Activated CD4-positive, alpha-beta T cell treated with anti-CD3 and anti-CD28 coated beads for 48 hours (primary cell): ENCODE measurements at places on chromosomes 2 and 18.

GRCh38 chr2:43484323-43484930, 111.4 kb downstream of the THADA start:
- DNase-seq: no peak

DNA sequence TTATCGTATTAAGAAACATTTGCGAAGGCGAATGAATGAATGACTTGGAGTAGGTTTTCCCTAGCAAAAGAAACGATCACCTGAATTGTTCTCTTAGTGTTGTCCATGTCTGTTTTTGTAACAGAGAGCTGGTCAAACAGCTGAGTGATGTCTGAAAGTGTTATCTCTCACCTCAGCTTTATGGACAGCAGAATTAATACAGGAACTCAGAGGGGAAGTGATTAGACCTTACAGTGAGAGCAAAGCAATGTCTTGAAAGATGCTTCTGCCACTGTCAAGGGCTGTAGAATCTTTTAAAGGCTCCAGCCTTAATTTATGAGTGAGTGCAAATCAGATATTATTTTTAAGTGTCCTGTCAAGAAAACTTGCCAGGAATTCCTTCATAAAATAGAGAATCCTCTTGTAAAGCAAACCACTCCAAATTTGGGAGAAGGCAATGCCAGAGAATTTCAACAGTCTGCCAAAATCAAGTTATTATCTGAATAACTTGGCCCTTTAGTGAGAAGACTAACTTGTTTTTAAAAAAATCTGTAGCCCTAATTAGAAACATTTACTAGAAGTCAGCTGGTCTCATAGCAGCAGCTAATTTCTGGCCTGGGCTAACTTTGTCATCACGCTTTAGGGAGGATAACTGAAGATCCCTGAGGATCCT, 60.7 kb downstream of the CDC42EP3 start:
- DNase-seq: no peak

DNA sequence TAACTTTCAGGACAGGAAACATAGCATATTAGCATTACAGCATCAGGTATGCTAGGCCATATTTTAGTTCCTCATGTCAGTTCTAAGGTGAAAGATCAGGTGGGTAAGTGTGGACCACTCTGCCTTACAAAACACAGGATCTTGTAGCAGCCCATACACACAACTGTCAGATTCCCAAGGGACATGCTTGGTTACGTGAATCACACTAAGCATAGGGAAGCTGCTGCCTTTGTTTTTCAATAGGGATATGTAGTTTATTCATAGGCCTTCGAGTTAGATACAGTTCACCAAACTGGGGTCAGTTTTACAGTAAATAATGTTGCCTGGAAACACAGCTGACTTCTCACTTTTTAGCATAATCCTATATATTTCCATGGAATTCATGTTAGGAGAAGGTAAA, 116.1 kb upstream of the OTX1 start:
- no peak for DNase-seq

- no peak for DNase-seq
Measured at GRCh38 chr18:261398-262073, 6.3 kb downstream of the THOC1 start.

DNA sequence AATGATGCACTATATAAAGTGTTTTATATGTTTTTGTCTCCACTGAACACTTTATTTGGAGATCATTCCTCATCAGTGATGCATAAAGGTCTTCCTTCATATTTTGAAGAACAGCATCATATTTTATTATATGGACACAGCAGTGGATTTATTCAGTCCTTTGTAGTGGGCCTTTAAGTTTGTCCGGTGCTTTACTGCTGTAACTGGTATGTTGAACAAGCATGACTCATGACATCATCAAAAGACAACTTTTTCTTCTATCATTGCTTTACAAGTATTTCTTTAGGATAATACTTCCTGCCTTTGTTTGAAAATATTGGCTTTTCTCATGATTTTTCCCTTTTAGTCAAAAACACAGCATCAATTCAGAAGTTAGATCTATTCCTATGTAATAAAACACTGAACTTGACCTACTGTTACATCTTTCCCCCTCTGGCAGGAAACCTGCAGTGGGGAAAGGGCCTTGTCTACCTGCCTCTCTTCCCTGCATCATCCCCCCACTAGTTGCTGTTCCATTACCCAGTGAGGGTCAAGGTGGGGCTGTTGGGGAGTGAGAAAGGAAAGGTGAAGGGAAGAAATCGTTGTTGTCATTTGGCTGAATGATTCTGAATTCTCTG, 241.2 kb downstream of the CYP26B1 start:
- DNase-seq: no peak

DNA sequence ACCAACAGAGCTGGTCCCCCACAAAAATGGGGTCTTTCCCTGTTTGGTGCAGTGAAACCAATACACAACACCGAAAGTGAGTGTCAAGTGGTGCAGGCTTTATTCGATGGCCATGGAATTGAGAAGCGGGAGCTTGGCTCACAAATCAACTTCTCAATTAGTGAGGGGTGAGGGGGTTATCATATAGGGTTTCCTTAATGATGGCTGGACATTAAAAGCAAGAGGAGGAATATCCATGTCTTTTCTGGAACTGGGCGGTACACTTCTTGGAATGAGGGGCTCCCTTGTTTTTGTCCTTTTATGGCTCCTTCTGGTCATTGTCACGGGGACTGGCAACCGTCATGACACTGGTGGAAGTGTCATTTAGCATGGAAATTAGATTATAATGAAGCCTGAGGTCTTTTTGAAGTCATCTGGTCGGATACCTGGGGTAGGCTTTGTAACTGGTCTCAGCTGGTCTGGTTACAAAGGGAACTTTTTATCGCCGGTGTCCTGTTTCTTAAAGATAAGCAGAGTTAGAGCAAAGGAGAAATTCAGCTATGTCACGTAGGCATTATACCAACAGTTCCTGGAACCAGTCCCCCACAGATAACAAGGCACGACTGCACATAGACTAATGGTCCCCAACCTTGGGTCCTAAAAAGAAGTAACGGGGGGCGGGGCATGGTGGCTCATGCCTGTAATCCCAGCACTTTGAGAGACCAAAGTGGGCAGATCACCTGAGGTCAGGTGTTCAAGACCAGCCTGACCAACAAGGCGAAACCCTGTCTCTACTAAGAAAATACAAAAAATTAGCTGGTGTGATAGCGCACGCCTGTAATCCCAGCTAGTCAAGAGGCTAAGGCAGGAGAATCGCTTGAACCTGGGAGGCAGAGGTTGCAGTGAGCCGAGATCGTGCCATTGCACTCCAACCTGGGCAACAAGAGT, 93.5 kb upstream of the NDUFV2 start:
- no peak for DNase-seq

DNA sequence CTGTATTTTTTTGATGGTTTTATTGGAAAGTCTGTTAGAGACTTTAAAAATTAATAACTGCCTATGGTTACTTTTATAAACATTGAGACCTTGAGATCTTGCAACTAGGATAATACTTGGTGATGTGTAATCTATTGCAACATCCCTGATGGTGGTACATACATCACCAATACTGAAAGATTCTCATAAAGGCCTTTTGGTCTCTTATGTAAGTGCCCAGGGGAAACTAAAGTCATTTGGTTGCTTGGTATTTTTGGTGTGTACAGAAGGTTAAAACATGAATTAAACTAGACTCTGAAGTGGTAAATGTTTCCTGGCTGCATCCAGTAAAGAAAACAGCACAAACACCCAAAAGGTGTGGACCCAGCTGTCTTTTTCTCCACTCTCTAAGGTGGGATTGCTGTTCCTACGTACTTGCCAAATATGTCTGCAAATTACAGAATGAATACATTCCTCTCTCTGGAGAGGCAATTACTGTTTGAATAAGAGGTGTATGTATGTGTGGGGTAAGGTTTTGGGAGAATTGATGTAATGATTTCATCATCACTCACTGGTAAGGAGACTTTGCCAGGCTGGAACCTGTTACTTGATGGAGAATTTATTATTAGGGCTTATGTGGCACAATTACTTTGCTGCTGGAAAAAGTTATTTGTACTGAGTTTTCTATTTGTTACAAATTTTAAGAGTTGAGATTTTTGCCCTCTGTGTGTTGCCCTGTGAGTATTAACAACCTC, 3.6 kb downstream of the B3GNT2 start:
- no peak for DNase-seq

DNA sequence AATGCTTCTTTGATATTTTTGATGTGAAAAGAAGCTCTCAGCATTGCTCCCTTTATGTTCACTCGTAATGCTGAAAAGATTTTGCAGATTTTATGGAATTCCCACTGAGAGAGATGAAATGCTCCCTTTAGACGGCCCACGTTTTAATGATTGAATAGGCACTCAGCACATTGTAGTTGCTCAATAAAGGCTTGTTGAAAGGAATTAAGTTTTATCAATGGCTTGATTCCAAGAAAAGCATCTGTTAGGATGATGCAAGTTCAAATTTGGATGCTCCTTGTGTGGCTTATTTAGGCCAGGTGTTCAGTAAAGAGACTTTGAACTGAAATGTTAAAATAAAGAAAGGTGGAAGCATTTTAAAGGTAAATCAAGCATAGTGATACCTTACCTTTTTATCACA, 725.1 kb downstream of the EPHA4 start:
- no peak for DNase-seq

GRCh38 chr2:137670111-137670510, 294.2 kb upstream of the HNMT start:
- DNase-seq: no peak

GRCh38 chr2:201402651-201403562, 45.8 kb upstream of the FLACC1 start:
- no peak for DNase-seq

DNA sequence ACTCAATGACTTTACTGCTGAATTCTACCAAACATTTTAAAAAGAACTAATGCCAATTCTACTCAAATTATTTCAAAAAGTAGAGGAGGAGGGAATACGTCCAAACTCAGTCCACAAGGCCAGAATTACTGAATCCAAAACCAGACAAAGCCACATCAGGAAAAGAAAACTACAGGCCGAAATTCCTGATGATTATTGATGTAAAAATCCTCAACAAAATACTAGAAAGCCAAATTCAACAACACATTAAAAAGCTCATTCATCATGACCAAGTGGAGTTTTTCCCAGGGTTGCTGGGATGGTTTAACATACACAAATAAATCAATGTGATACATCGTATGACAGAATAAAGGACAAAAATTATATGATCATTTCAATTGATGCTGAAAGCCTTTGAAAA, 103.9 kb upstream of the UBE2E3 start:
- DNase-seq: no peak

- no peak for DNase-seq
Measured at GRCh38 chr2:235098269-235098668, 146.5 kb downstream of the SH3BP4 start.

DNA sequence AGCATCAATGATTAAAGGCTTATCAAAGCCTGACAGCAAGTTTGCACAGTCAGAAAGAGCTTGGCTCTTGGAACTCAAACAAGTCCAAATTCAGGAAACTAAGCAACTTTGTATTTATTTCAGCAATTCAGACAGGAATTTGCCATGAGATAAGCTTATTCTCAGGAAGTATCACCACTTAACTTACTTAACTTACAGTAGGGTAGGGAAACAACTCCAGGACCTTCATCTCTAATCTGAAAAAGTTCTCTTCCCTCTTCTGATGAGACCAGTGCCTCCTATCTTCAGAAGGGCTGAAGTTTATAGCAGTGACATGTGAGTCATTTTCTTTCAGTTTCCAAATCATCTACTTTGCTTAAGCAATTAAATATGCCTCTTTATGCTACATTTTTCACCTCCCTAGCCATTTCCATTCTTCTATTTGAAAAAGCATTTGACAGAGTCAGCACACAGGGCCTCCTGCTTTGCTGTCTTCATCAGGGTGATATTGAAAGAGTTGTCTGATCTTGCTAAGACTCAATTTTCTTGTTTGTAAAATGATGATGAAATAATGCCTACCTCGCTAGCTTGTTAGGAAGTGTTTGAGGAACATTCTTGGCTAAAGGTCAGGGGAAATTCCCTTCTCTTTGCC, 389.5 kb downstream of the RND3 start:
- DNase-seq: no peak

DNA sequence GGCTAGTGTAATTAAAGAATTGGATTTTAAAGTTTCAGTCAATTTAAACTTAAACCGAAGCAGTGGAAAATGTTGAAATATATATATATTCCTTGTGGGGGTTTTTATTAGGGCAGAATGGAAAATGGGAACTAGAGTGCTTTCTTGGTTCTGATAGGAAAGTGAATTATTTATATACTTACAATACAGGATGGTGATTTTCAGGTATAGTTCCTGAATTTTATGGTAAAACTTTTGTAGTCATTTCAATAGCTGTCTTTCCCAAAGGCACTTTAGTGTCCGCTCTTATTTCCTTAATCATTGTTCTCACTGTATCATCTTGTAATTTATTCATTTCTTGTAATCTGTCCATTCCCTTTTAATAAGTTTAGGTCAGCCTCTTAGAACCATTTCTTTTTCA, 1.9 kb downstream of the RPL37A start:
- DNase-seq: no peak

- DNase-seq: peak; percentile 16
Measured at GRCh38 chr2:120669121-120669952, 66.3 kb upstream of the GLI2 start.

GRCh38 chr2:64914735-64915509, 74.3 kb upstream of the SLC1A4 start:
- no peak for DNase-seq

GRCh38 chr2:163370169-163370886, 365.5 kb downstream of the FIGN start:
- DNase-seq: no peak

GRCh38 chr2:94996305-94997100, 29.0 kb upstream of the MAL start:
- no peak for DNase-seq

DNA sequence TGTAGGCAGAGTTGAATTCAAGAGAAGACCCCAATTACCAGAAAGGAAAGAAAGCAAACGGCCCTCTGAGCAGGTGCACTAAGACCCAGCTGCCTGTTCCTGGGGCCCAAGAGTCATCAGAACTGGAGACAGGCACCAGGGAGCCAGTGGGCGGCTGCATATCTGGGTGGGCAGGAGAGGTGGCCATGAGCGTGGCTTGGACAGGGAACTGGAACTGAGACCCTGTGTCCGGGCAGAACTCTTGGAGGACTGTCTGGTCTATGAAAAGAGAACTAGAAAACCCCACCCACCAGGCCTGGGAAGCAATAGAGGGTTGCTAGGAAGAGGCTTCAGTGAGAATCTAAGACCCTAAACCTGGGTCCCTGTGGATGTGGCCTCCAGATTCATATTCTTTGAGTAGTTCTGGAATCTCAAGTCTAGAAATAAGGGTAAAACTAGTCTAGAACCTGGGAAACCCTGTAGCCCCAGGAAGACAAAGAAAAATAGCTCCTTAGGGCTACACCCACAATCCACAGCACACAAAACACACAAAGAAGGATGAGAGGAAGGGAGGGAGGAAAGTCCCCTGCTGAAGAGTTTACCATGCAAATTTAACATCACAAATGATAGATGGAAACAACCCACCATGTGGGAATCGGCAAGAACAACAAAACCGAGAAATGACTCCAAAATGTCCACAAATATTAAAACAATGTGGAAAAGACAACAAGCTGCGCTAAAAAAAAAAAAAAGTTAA, 147.0 kb downstream of the HDAC4 start:
- DNase-seq: no peak

- DNase-seq: no peak
Measured at GRCh38 chr18:59700535-59700967, 3.3 kb upstream of the CCBE1 start.

GRCh38 chr18:35436076-35436649, 59.0 kb upstream of the ZNF396 start:
- no peak for DNase-seq
